Fibroblast of skin of right biceps (primary cell): ENCODE measurements at places on chromosomes 3 and 15.

- no peak for DNase-seq
Observed at GRCh38 chr15:60399246-60399915, 1.6 kb upstream of the ANXA2 start.

GRCh38 chr15:85597155-85597815, 197.4 kb downstream of the KLHL25 start:
- no peak for DNase-seq

- peak; percentile 89 for DNase-seq
Observed at GRCh38 chr3:24496529-24497482, 2.2 kb upstream of the THRB start.

GRCh38 chr3:50204804-50205412, at the start of gene SLC38A3:
TSS of gene SLC38A3 (plus strand) at chr3:50205271. CDS start at chr3:50214200, 8,929 bp downstream.
- no peak for DNase-seq

DNA sequence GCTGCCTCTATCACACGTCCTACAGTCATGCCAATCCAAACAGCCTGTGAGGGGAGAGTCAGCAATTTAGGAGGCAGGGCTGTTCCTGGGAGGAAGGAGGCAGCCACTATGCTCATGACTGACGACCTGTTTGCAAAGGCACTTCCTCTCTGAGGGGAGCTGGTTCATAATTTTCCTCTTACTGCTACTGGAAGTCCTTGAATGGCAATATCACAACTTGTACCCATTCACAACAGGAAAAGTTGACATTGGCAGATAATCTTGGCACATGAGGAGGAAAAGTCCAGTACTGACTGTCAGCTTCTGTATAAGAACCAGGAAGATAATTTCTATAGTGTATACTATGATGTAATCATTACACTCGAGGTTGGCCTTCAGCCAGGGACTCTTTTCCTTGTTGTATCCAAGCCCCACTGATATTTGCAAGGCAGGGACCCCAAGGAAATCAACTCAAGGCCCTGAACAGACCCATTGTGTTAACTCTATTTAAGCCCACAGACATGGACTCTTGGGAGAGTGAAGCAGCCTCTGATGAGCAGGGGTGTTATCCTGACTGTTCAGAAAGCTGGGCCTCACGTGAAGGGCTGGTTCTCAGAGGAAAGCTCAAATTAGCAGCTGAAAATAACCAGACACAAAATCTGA, 267.3 kb upstream of the ADAMTS9 start:
- DNase-seq: peak; percentile 27

DNA sequence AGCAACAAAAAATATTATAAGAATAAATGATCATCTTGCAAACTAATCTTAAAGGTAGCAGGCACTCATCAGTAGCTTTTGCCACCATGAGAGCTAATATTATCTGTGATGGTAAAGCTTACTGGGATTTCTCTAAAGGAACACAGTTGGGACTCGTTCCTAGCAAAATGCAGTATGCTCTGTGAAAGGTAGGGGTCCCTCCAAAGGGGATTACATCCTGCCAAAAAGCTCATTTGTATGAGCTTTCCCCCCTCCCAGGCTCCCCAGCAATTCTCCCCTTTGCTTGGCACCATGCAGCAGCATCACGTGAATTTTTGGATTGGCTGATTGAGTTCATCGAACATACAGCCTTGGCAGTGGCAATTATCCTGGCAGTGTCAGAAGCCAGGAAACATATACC, 361.0 kb upstream of the PLSCR5 start:
- DNase-seq: no peak

- no peak for DNase-seq
Observed at GRCh38 chr3:64594134-64594533, 93.7 kb downstream of the ADAMTS9 start.

- peak; percentile 75 for DNase-seq
Observed at GRCh38 chr15:67744331-67745072, 80.8 kb upstream of the SKOR1 start.

DNA sequence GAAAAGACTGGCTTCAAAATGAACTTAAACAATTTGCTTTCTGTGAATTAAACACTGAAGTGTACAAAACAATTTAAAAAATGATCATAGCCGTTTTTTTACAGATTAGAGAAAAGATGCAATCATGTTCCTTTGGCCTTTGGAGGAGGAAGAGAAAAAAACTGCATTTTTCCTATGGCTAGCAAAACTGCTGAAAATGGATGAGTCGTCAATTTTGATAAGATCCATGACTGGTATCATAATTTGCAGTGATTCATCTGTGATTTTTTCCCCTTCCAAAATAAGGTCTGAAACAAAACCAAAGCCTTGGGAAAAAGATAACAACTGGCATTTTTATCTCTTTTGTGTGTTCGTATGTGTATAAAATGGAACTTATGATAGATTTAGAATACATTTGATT, 255.6 kb upstream of the SATB1 start:
- no peak for DNase-seq

GRCh38 chr3:125191256-125191655, 21.3 kb downstream of the SLC12A8 start:
- peak; percentile 62 for DNase-seq

DNA sequence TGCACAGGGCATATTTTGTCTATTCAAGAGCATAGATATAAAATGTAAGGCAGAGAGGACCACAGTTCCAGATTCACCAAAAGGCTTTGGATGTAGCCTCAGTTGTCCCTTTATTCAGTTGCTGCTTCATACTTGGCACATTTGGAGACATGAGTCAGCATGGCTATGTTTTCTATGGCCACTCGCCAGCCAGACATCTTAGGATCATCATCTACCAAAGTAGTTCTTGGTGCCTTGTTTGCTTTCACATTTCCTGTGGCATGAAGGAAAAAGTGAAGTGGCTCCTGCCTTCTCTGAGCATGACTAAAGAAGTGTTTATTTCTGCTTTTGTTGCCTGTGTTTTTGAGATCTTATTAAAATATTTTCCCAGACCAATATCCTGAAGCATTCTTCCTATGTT, 7.2 kb downstream of the SUSD5 start:
- DNase-seq: peak; percentile 81

DNA sequence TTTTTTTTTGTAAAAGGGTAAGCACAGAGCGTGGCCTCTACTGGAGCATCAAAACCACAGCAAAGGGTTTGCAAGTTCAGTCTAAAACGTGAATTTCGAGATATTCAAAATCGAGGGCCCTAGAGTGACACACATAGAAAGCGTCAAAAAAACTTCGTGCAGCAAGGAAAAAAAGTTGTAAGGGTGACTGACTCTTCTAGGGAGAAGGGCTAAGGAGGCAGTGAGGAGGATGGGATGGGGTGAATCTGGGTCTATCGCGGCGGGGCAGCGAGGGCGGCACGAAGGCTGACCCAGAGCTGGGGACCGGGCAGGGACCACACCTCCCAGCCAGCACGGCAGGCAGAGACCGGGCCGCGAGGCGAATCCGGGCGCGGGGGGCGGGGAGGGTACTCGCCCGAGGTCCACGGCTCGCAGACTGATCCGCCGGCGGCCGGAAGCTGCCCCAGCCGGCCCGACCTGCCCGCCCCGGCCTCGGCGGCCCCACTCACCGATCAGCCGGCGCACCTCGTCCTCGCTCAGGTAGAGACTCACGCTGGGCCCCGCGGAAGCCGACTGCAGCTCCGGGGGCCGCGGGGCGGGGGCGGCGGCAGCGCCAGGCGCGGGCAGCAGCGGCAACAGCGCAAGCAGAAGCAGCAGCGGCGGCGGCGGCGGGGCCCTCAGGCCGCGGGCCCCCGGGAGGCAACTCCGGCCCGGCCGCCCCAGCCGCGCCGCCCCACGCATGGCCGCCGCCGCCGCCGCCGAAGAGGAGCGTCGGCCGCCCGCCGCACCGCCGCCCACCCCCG, 533 bp downstream of the RYK start:
- peak; percentile 57 for DNase-seq

DNA sequence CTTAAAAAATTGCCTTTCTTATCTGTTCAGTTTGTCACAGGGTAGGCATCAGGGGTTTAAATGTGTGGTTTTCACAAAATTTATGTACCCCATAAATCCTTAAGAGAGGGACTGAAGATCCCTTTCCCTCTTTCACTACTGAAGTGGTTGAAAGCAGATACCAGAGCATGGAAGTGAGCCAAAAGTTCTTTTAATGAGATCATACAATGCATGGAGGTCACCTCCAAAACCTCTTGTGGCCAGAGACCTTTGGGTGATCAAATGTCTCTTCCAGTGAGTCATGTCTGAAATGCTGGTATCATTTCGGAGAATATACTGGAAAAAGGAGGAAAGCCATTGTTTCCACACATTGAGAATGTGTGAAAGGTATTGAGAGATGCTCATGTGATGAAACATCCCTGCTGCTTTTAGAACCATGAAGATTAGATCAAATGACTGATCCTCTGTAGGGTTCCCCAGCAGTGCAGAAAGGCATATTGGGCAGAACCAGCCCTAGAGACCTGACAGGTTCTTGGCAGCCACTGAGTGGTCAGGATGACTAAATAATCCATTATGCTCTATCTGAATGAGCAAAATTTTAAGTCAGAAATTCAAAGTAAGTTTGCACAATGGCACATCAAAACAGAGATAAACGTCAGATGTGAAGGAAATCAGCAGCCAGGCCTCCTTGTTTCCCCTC, 165.8 kb upstream of the SLC2A2 start:
- DNase-seq: peak; percentile 89

GRCh38 chr3:37562876-37563275, 298.8 kb upstream of the CTDSPL start:
- DNase-seq: no peak

GRCh38 chr3:150540991-150541390, 5.3 kb downstream of the SERP1 start:
- no peak for DNase-seq

- DNase-seq: no peak
Observed at GRCh38 chr15:73050561-73051295, 1.5 kb upstream of the NEO1 start.

DNA sequence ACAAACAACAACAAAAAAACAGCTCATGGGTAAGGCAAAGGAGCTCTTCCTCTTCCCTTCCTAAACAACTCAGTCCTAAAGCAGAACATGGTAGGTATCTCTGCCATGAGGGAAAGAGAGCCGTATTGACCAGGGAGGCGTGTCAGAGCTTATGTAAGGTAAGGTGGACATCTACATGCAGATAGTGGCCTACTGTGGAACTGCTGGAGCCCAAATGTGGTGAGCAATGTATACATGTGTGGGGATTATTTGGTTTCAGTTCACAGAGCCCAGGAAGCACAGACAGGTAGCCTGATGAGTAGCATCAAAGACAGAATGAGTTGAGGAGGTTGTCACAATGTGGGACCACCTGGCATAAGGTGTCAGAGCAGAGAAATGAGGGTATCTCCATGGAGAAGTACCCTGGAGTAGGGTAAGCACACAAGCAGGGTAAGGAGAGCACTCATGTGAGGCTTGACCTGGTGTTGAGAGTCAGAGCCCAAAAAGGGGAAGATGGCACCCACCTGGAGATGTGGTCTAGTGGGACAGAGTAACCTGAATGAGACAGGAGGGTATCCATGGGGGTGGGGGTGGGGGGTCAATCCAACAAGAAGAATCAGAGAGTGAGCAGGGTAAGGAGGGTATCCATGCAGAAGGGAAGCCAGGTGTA, 45.5 kb downstream of the DENND6A start:
- DNase-seq: no peak

- no peak for DNase-seq
Observed at GRCh38 chr3:132294906-132295305, 22.3 kb upstream of the ACP3 start.

- no peak for DNase-seq
Observed at GRCh38 chr3:65385805-65386204, 652.9 kb downstream of the MAGI1 start.

DNA sequence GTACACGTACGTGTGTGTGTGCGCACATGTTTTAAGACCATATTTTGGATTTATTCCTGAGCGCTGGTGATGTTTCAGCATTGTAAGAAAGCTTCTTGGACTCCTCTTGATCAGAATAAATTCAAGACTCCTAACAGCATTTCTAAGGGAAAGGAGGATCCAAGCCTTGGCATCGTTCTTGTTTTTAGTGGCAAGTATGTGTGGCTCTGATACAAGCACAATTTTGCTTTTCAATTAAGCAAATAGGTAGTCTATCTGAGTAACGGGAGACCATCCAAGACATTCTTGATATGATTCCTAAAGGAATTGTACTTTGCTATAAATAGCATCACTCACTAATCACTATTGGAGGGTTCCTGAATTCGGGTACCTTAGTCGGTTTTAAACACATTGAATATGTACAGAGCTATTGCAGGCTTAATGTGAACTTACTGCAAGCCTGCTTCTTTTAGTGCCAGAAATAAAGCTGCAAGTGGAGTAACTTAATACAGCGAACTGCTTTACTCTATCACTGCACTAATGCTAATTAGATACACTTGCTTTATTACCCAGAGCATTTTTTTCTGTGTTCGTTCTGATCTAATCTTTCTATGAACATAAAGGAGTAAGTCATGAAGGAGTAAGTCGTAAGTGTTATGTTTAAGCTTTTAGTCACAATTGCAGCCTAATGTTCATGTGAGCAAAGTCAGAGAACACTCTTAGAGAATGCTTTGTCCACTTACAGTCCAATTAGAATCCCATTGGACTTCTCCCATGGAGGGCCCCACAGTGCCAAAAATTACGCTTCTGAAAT, 186.3 kb downstream of the MCTP2 start:
- DNase-seq: no peak

DNA sequence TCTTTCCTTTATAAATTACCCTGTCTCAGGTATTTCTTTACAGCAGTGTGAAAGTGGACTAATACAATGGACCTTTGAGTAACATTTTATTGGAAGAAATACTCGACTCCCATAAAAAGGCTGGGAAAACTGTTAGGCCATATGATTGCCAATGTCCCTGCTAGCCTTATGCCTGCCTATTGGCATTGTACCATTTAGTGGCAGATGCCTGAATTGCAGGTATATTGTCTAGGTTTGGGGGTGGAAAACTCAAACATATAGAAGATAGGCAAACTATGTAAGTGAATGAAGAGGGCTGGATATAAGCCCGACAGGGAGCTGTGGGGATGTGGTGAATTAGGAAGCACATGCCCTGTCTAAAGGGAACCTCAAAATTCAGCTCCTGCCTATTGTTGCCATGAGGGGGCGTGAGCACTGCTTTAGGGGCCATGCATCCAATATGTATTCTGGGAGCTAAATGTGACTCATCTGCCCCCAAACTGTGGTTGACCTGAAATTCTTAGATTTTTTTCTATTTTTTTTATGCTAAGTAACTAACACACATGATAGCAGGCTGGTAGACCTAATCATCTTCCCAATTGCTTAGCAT, 65.2 kb upstream of the TRA2B start:
- DNase-seq: peak; percentile 49

GRCh38 chr3:184944241-184944640, 132.3 kb downstream of the VPS8 start:
- no peak for DNase-seq

DNA sequence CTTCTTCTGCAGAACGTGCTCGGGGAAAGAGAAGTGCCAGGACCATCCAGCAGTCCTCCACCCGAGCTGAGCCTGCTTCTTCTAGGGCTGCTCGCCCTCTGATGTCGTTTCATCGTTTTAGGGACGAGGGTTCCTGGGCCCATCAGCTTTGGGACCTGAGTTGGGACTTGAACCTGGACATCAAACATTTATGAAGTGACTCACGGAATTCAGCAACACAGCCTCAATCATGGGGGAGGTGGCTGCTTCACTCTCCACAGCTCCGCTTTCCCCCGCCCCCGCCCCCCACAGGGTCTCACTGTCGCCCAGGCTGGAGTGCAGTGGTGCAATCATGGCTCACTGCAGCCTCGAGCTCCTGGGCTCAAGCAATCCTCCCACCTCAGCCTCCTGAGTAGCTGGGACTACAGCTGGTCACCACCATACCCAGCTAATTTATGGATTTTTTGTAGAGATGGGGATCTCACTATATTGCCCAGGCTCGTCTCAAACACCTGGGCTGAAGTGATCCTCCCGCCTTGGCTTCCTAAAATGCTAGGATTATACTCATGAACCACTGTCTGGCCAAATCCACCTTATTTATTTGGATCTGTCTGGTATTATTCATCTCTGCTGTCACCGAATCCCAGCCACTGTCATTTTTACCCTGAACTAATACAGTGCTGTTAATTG, 725 bp upstream of the SCAMP2 start:
- DNase-seq: peak; percentile 60
